ENCODE measurements at places on chromosomes 6 and 20. TPM values are rescaled to one million over a fixed set of nuclear protein-coding genes. Genes with fewer than 3 reads are reported as not detected.

The ZNF311 gene
- total RNA-seq = 1.1 TPM

The OR2H1 gene
- not detected for total RNA-seq

The BPIFB4 gene
- total RNA-seq = not detected

The EEF1A2 gene
- 0.76 TPM for total RNA-seq

The SMPDL3A gene
- total RNA-seq = 11.8 TPM

The BCAS1 gene
- total RNA-seq = 1.8 TPM

The LRRC1 gene
- total RNA-seq = 21.9 TPM

The FAM83B gene
- 71.8 TPM for total RNA-seq

The MYMX gene
- 0.44 TPM for total RNA-seq

The HAO1 gene
- not detected for total RNA-seq

The KLHDC3 gene
- 32.6 TPM for total RNA-seq

The MARCKS gene
- total RNA-seq = 86.2 TPM

The IPCEF1 gene
- 1.8 TPM for total RNA-seq

The PHF3 gene
- total RNA-seq = 19.5 TPM

The C20orf96 gene
- total RNA-seq = 2.0 TPM

The ANGPT4 gene
- 0.08 TPM for total RNA-seq

The TFAP2D gene
- total RNA-seq = not detected

The CSTF1 gene
- total RNA-seq = 18.5 TPM

The CD24 gene
- total RNA-seq = 1,371 TPM

The CLPSL2 gene
- total RNA-seq = not detected

The SLC35F1 gene
- total RNA-seq = not detected

The DEFB124 gene
- not detected for total RNA-seq

The MATN4 gene
- 0.16 TPM for total RNA-seq

The ADISSP gene
- 29.1 TPM for total RNA-seq

The ADTRP gene
- 0.72 TPM for total RNA-seq
